DMS79 treated with DMSO at 0.1 percent for 48 hours (cell line): ENCODE measurements at places on chromosomes 7 and 10.
A peak's percentile ranks its signal among the peaks of the same experiment; 100 is the strongest.

DNA sequence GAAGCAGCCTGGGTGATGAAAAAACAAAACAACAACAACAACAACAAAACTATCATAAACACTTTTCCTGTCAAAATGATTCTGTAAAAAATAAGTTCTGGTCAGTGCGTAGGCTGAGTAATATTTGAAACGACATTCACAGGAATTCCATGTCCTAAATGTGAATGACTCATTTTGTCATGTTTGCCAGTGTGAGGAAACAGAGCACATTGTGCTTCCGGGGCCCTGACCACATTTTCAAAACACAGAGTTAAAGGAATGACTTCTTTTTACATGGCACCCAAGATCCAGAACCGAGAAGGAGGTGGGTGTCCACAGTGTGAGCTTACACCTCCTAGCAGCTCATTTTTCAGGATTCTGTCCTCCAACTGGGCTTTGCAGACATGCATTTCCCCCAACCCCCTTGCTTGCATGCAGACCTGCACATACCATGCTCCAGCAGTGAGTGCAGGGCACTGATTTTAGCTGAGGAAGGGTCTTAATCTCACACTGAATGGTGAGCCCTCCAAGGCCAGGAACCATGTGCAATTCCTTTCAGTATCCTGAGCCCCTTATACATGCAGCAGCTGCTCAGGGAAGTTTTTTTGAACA, 3.0 kb downstream of the CLRN3 start:
- DNase-seq = no peak

GRCh38 chr10:104233817-104234216, 1.7 kb upstream of the CFAP43 start:
- DNase-seq = no peak

- no peak for DNase-seq
Observed at GRCh38 chr7:142263598-142264380, 5.9 kb upstream of the PRSS58 start.

GRCh38 chr7:107267138-107267537, 98.3 kb downstream of the HBP1 start:
- DNase-seq = no peak

- no peak for DNase-seq
Observed at GRCh38 chr7:131218727-131219128, 108.9 kb upstream of the MKLN1 start.

DNA sequence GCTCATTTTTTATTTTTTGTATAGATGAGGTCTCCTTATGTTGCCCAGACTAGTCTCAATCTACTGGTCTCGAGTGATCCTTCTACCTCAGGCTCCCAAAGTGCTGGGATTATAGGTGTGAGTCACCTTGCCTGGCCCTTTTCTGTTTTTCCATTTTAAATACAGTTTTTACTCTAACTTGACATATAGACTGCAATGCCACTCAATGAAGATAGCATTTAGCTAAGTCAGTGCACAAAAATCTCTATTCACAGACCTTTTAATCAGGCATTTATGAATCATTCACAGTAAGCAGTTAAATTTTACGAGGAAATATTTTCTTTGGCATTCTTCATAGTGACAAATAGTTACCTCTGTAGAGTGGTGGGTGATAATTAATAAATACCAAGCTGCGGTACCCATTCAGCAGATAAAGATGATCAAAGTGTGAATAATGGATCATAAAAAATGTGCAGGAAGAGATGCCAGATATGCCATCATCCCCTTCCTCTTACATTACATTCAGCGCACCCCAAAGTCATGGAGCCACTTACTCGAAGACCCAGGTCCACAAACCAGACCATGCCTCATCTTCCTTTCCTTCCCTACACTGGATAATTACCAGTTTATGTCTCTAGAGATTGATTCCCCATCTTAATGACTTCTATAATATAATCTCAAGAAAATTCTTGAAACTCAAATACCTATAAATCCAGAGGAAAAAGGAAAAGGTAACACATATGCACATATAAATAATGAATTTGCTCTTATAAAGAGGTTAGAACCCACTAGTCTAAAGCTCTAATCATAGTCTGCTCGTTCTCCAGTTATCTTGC, 56.0 kb downstream of the UBE2H start:
- no peak for DNase-seq

DNA sequence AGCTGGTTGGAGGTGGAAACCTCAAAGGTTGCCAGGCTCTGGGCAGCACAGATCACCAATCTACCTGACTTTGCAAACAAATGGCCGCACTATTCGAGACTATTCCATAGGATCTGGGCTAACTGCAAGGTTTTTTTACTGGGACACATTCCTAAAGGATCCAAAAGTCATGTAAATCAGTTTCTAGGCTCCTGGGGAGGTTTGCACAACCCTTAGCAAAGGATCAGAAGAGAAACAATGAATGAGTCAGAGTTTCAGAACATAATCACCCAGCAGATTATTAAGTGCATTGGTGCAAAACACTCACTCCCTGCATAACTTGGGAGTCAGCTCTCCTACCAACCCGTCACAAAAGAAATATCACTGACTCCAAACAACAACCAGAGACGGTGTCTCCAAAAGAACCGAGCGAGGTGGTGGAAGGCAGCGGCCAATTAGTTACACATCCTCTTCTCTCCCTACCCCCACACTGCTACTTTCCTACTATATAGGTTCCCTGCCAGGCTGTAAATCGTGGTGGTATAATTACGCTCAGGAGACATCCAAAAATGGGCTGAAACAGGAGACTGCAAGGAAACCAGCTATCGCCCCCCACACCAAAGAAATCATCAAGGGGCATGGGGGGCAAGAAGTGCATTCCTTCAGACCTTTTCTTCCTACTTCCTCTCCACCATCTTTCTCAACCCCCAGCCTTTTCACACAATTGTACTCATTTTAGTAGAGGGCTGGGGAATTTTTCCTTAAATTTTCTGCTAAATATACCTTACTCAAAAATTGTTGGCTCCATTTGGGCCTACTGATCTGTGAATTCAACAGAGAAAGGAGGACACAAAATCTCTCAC, 3.2 kb downstream of the UBE2H start:
- peak; percentile 49 for DNase-seq

GRCh38 chr10:12508165-12508564, 158.8 kb downstream of the CAMK1D start:
- no peak for DNase-seq

DNA sequence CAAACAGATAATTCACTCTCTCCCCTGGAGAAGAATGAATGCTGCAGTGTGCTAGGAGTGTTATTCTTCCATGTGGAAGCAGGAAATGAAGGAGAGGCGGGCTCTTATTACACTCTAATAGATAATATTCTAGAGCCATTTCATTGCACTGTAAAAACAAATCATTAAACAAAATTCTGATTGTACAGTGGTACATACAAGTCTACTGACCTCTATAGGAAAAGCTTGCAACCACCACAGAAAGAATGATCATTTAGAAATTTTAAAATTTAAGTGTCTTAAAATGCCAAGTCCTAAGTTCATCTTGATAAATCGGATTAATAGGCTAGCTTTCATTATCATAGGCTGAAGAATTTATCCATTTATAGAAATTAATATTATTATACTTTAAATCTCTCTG, 960.3 kb upstream of the LRRN3 start:
- DNase-seq = no peak

DNA sequence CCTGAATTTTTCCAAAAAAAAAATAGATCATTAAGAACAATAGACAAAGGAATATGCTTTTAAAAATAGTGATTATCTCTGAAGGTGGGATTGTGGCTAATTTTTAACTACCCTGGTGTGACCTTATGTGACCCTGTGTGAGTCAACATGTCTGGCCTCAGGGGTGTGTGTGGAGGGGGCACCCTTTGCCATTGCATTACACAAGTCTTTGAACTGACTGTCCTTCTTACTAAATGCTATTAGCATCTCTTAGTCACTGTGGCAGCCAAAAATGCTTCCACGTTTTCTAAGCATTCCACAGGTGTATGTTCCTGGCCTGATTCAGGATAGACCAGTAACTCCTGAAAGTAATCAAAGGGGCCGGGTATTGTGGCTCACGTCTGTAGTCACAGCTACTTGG, 175.4 kb downstream of the MGMT start:
- no peak for DNase-seq

GRCh38 chr10:49116509-49117375, 1.4 kb upstream of the VSTM4 start:
- DNase-seq = no peak

- peak; percentile 46 for DNase-seq
Observed at GRCh38 chr7:133434246-133434865, 181.5 kb downstream of the EXOC4 start.

DNA sequence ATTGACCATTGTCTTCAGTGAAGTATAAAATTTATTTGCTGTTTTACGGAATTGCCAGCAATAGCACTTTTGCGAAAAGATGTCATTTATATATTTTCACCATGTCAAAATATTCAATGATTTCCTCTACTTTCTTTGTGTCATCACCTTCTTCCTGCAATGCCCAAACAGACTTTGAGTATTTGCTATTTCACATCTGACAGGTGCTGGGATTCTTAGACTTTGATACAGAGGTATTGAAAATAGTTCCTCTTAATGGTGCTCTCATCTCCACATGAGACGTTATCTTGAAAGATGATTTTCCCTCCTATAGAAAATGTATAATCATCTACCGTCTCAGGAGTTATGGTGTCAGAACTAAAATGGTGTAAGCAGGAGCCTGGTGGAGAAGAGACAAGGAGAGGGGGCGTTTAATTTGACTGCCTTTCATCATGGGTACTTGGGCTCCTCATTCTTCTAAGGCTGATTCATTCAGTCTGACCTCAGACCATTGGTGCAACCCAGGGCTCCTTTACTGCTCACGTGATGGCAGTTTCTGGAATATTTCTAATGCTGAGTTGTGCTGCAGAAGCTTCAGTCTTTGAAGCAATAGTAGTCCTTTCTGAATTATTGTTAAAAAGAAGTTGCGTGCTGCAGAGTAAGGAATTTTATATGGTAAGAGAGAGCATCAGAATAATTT, 404.6 kb downstream of the PHTF2 start:
- no peak for DNase-seq

DNA sequence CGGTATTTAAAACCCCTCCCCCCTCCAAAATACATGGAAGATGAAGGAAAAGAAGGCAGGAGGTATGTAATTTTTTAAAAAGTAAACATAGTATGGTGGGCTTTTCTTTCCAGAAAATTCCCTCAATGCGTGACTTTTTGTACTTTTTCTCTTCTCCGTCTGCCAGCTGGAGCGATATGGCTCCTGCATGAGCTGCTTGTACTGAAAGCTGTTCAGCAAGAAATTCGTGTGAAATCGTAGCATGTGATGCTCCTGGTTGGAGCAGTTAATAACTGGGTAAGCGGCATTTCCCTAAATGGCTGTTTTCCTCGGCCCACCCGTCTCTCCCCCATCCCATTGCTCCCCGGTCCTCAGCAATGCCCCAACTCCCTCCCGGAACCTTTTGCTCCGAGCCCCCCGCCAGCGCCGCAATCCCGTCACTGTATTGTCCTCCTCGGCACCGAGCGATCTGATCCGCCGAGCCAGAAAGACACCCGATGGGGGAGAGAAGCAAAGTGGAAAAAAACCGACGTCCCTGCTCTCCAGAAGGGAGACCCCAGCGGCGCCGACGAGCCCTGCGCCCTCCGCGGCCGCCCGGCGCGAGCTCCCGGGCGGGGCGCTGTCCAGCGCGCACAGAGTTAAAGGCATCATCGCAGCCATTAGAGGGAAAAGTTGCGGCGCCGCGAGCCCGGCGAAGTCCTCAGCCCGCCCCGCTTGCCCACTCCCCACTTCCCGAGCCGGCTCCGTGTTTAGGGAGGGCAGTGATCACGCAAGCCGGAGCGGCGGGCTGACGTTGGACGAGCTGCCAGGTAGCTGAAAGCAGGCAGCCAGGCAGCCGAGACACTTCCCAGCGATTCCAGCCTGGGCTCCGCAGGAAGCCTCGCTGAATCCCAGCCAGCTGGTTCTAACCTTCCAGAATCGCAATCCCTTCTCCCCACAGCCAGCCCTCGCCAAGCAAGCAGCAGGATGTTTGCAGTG, at the start of gene VSTM2A:
Gene VSTM2A (plus strand): TSS at position 707 of the 957 bp plus-strand sequence. CDS start 356 bp downstream, outside the sequence.
- peak; percentile 79 for DNase-seq

- no peak for DNase-seq
Observed at GRCh38 chr10:27695706-27696105, 49.9 kb downstream of the MKX start.

DNA sequence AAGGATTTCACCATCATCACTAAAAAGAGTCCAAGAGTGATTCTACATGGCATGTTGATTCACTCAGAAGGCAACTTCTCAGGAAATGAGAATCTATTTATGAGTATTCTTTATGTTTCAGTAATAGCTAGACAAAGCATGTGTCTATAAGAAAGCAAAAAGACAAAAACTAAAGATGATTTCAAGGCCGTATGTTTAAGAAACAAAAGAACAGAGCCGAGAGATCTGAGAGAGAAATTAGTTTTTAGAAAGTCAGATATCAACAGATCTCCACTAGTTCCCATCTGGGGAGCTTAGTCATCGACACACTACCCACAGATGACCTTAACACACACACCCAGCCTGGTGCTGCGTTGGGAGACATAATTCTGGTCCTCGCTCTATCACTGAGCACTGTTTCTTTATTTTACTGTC, 21.0 kb downstream of the PIP4K2A start:
- DNase-seq = no peak

GRCh38 chr7:94289071-94289470, 105.6 kb upstream of the COL1A2 start:
- DNase-seq = no peak

- DNase-seq = no peak
Observed at GRCh38 chr10:18205098-18205834, 65.0 kb downstream of the CACNB2 start.

DNA sequence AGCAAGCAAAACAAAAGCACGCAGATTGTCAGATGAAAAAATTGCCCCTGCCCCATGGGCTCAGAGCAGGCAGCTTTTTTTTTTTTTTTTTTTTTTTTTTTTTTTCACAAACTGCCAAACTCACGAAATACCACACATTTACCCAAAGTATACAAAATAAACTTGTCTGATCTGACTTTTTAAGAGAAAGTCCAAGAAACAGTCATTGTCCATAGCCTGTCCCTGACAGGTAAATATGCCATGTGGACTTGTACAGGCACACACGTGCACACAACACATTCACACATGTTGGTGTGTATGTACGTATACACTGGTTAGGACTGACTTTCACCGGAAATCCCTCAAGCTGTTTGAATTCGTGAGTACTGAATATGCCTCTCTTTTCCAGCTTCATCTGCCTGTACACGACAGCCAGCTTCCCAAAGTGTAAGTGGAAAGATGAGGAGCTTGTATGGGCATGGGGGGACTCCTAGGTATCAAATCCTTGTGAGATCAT, 929 bp upstream of the HGF start:
- no peak for DNase-seq

DNA sequence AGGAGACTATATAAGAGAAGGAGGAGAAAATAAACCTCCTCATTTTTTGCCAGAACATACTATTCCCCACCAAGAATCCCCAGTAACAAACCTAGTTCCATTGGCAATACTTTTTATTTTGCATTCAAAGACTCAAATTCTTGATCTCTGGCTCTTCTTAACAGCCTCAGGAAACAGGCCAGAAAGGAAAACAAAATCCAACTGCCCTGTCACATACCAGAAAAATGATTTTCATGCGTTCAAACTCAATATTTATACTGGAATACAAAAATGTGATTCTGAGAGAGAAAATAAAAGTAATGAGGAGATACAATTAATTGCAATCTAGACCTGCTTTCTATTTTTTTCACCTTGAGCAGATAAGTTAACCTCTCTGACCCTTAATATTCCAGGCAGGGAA, 435.9 kb upstream of the AUTS2 start:
- DNase-seq = no peak
